ENCODE measurements at places on chromosomes 3 and 15. TPM values are rescaled to one million over a fixed set of nuclear protein-coding genes. Genes with fewer than 3 reads are reported as not detected.

DNA sequence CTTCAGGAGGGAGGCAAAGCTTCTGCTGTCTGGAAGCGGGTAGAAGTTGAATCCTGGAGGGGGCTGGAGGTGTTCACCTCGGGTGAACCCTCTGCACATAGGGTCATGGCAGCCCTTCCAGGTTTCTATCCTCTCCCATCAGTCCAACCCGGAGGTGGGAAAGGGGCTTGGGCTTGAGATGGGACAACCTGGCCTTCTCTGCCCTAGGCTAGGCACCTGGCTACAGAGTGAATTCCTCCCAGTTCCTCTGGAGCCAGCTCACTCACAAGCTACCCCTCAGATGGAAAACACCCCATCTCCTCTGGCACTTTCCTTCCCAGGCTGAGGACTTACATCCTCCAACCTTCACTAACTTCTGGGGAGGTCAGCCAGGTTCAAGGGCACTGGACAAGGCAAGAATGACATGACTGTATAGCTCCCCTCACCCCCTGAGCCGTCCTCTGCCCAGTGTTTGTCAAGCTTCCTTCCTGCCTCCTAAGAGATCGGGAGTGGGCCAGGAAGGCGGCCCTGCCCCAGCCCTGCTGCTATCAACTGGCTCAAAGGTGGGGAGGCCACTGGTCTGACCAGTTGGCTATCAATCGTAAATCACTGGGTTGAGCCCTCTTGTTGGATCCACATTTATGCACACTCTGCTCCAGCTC is 45.8 kb downstream of the KLF15 start:
- DNase-seq: no peak

DNA sequence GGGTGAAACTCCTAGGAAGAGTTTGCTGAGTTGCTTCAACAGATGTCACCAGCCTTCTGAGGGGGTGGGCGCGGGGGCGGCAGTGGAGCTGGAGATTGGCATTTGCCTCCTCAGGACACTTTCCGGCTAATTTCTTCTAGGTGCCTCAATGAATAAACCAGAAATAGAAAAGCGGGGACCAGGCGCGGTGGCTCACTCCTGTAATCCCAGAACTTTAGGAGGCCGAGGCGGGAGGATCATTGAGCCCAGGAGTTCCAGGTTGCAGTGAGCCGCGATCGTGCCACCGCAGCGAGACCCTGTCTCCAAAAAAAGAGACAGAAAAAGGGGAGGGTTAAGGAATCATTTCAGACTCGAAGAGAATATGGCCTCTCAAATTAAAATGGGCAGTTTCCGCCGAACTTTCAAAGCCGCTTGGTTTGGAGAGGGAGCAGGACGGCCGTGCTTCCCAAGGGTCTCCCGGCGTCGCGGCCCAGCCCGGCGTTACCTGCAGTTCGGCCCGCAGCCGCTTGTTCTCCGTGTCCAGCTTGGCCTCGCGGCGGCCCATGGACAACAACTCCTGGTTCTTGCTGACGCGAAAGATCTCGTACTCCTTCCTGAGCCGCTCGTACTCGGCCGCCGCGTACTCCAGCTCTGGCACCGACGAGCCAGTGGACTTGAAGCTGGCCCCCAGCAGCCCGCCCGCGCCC is 587 bp downstream of the NPHP3 start:
- DNase-seq: peak; percentile 82

- DNase-seq: peak; percentile 54
Observed at GRCh38 chr3:16512435-16513140, 911 bp downstream of the RFTN1 start.

- DNase-seq: peak; percentile 93
Observed at GRCh38 chr15:101201411-101202174, 50.3 kb downstream of the CHSY1 start.

DNA sequence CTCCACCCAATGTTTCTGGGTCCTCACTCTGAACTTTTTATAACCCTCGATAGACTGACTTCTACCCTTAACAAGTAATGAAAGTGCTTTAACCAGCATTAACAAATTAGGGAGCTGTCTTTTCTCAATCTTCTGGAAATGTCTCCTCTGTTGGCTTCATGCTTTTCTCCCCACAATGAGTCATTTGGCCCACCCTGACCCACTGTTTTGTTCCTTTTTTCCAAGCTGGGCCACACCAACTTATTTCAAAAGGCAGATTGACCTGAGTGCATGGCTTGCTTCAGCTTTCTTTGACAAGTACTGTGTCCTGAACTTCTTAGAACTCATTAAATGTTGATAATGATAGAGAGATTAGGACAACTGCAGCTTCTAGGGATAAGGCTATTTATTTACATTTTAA is 199.6 kb upstream of the SEMA6D start:
- DNase-seq: no peak

- no peak for DNase-seq
Observed at GRCh38 chr15:25248583-25249235, 190.1 kb downstream of the UBE3A start.

DNA sequence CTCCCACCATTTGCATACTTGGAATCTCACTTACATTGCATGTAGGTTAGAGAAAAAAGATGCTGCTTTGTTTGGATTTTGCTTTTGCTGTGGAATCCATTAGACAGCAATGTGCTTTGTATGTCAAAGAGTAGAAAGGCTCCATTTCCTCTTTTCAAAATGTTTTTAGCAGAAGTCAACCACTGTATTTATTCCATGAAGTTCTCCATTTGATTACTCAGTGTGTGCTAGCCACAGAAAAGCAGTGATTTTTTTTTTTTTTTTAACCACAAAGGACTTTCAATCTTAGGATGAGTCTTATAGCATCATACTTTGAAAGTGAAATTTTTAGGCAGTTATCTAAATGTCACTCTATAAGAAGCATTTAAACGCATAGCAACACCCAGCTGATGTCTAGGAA is 285.0 kb upstream of the ADAMTS9 start:
- DNase-seq: no peak

- DNase-seq: no peak
Observed at GRCh38 chr3:10359761-10360161, 38.8 kb upstream of the SEC13 start.

DNA sequence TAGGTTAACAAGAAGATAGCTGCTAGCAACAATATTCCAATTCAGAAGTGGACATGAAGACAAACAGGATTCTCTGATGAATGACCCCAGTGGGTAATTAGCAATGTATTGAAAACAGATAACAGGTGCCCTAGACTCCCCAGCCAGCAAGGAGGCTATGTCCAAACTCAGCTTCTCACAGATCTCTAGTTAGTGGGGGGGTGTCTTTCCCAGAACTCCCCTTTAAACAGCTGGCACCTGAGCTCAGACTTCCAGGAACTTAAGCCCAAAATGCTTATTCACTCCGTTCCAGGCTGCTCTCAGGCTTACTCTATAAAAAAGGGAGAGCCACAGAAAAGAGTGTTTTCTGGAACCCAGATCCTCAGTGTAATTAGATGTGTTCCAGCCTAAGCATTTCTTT is 423.0 kb upstream of the THBS1 start:
- DNase-seq: no peak

DNA sequence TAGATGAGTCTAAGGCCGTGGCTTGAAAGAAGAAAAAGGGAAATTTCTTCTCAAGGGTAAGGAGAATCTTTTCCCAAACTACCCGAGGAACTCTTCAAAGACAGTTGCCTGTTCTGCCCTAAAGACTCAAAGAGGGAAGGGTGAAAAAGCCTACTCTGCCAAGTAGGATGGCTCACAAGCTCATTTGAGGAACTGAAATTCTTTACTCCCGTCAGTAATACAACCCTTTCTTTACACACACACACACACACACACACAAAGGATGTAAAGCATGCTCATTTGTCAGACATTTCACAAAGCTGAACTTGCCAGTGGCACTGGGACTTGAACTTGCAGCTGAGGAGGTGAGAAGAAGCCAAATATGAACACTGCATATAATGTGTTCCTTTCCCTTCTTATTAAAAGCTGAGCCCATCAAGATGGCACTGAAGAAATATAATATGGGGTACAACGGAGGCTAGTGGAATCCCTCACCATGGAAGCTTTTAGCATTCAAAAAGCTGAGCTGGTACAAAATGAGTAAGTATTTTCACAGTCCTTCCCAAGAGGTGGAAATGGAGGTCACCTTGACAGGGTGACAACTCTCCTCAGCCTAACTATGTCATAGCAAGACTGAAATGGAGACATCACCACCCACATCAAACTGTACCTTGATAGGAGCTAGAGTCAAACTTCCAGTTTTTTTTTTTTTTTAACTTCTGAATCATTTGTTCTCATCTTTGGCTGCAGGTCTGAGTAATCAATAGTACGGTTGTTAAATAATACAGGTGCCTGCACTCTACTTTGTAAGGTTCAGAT is 57.6 kb downstream of the TAFA4 start:
- DNase-seq: no peak

- no peak for DNase-seq
Observed at GRCh38 chr3:134002306-134002705, 27.4 kb downstream of the SLCO2A1 start.

DNA sequence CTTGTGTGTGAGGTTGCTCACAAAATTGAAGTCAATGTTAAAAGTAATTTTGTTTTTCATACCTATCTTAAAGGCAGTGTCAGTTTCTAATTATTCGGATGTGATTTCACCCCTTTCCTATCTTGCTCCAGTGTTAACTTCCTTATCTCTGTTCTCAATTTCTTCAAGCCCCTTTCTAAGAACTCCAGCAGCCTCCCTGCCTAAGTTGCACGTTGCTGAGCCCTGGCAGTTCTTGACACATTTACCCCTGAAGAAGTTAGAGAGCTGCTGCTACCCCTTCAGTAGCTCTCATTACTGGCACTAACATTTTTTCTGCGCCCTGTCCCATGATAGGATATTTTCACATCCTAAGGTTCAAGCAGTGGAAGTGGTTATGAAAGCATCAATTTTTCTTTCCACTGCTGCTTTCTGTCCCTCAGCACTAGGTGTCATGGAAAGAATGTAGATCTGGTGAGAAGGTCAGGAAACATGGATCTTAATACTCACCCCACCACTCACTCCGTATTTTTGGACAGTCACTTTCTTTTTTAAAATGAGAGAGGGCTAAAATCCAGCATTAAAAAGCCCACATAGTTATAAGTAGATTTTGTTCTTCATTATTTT is 62.9 kb downstream of the OPA1 start:
- no peak for DNase-seq

GRCh38 chr3:143472731-143473523 is 353.4 kb downstream of the CHST2 start:
- no peak for DNase-seq

- DNase-seq: peak; percentile 74
Observed at GRCh38 chr3:21543380-21544075, 207.5 kb downstream of the ZNF385D start.

- DNase-seq: peak; percentile 46
Observed at GRCh38 chr3:45992821-45993221, 2.8 kb downstream of the FYCO1 start.

Gene BNIP2
- 83.7 TPM for total RNA-seq
